ENCODE measurements at places on chromosomes 16 and 17.

DNA sequence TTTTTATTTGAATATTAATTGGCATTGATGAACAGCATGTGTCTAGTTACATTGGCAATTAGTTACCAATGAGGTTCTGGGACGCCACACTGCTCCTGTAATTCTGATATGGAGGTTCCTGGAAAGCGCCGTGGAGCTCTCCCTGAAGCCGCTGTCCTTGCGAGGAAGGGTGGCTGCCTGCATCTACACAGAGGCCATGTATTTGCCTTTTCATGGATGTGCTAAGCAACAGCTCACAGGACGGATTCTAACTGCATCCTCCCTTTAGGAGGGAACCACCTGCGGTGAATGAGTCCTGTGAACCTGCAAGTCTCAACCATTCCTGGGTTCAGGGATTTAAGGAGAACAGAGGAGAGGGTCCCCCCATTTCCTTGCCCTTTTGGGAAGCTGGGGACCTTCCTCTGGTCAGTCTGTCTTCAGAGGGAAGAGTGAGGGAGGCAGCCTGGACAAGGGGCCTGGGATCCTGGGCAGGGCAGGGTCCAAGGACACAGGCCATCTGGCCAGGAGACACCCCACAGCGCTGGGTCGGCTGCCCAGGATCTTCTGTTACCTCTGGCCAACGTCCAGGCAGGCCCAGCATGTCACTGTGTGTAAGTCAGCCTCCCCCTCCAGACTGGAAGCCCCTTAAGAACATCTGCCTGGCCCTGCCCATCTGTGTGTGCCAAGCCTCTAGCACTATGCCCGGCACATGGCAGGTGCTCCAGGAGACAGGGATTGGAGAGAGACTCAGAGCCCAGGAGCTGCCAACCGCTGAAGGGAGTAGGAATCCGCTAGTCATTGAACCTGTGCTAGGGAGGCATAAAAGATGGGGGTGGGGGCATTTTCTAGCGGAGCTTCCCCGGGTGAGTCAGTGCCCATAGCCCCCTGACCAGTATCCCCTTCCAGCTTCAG lies 314.1 kb upstream of the TNRC6C start:
- DNase-seq: no peak

DNA sequence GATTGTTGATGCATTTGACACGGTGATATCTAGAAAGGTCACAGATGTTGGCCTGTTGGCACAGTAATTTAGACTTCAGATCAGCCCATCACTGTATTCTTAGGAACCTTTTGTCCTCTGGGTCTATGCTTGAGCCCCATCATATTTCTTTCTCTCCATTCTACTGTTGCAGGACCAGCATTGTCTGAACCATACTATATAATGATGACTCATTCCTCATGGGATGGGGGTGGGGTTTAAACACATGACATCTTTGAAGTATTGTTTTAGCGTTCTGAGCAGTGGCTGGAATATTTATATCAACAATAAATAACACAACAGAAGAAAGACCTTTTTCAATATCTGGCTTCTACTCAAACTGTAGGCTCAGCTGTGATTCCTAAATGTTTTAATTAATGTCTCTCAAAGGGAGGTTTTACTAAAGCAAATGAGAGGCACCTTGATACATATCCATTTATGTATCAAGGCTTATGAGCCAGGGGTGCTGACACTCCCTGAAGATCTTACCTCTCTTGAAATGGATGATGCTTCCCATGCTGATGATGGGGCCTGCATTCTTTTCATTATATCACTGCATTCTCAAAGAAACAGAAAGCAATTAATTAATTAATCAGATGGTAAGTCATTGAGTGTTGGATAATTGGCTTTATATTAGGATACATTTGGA lies 379.0 kb upstream of the GOT2 start:
- no peak for DNase-seq

GRCh38 chr17:39739885-39740356 lies 2.2 kb downstream of the GRB7 start:
- no peak for DNase-seq

- DNase-seq: peak; percentile 11
Measured at GRCh38 chr16:11051879-11052808, 107.8 kb downstream of the CLEC16A start.

DNA sequence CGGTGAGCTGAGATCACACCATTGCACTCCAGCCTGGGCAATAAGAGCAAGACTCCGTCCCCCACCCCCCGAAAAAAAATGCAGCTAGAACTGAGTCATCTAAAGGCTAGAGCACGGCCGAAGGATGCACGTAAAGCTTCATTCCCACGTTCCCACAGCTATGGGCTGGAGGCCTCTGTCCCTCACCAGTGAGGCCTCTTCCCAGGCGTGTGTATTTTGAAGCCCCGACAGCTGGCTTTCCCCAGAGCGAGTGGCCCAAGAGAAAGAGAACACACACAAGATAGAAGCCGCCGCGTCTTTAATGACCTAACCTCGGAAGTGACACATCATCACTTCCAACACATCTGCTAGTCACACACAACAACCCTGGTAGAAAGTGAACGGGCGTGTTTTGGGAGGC lies 6.6 kb upstream of the KCTD5 start:
- no peak for DNase-seq
